ENCODE measurements at places on chromosomes 2 and 18. TPM values are rescaled to one million over a fixed set of nuclear protein-coding genes. Genes with fewer than 3 reads are reported as not detected.
A peak's percentile ranks its signal among the peaks of the same experiment; 100 is the strongest.

GRCh38 chr2:17539611-17540092 lies 844 bp upstream of the VSNL1 start:
- peak; percentile 70 for DNase-seq

DNA sequence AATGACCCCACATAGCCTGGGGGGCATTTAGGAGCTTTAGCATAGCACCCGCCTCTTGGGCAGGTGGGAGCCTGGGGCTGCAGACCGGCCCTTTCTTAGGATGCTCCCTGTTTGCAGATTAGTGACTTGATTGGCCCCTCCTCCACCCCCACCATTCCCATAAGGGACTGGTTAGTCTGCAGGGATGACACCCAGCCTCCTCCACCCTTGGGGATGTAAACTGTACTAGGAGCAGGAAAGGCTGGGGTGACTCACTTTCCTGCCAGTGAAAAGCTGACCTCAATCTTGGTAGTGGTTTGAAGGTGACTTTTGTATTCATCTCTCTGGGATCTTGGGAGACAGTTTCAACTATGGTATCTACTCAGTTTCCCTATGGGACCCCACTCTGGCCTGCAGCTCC lies 24.2 kb downstream of the CTIF start:
- DNase-seq: peak; percentile 78

GRCh38 chr2:15980605-15981098 lies 40.3 kb downstream of the MYCN start:
- no peak for DNase-seq

DNA sequence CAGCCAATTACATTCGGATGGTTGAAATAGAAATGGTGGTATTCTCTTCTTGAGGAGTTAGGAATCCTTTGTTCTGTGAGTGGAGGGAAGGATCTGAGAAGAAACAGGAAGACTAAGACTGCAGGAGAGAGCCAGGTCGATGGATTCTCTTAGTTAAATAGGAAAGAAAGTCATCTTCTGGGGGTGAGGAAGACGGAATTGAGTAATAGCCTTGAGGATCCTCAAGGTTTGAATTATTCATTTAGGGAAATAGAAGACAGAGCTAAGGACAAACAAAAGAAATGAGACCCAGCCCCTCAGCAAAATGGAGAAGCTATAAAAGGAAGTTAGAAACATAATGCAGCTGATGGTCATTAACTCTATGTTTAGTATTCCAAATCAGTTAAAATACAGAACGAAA lies 1.8 kb downstream of the LAPTM4A start:
- DNase-seq: no peak

GRCh38 chr2:121754851-121755236 lies 607 bp upstream of the TSN start:
- no peak for DNase-seq

GRCh38 chr18:72738136-72738535 lies 129.7 kb downstream of the NETO1 start:
- no peak for DNase-seq

- no peak for DNase-seq
These were observed 225.1 kb downstream of the ZBTB7C start for GRCh38 chr18:48184118-48184517.

GRCh38 chr18:40559556-40559955 lies 1395.5 kb upstream of the PIK3C3 start:
- DNase-seq: no peak

C2orf66 gene
- total RNA-seq: not detected

GKN1 gene
- total RNA-seq: not detected

GALNT3 gene
- 9.3 TPM for total RNA-seq

Data from Daoy (cell line).